ENCODE measurements at places on chromosomes 11 and 22.

DNA sequence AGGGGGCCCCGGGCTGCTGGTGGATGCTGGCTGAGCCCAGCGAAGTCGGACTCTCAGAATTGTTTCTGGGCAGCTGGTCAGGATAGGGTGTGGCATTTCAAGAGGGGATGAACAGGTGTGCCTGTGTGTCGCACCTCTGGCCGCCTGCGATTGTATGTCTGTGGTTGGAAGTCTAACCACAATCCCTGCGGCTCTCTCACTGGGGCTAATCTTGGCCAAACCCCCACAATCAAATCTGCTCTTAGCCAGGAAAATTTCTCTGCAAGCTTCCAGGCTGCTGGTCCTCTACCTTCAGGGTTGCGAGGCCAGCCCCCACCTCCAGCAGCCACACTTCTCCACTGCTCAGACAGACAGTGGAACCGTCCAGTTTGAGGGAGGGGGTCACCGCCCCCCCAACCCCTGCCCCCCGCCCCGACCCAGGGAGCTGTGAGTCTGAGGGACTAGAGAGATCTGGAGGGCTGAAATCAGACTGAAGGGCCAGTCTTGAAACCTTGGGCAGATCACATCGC, 953 bp downstream of the ATG16L2 start:
- DNase-seq, result no peak

GRCh38 chr22:28864878-28865596, 18.3 kb upstream of the ZNRF3 start:
- no peak for DNase-seq

DNA sequence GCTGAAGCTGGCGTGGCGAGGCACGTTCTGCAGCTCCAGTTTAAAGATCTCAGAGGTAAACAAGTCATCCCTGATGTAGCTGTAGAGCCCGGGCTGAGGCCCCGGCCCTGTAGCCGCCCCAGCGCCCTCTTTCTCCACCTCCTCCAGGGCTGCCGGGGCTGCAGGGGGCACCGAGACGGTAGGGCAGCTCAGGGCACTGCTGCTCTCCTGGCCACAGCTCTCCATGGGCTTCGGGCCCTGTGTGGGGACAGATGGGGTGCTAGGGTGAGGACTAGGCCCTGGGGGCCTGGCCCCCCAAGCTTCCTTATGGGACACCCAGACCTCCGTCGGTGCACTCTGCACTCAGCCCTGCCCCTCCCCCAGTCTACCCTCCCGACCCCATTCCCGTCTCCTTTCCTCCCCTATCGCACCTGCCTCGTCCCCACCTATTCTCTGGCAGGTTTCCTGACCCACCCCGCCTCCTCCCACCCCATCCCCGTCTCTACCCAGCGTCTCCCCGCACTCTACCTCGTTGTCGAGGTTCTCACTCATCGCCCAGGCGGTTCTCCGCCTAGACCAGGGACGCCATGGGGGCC, 559 bp downstream of the RANBP1 start:
- DNase-seq, result no peak

DNA sequence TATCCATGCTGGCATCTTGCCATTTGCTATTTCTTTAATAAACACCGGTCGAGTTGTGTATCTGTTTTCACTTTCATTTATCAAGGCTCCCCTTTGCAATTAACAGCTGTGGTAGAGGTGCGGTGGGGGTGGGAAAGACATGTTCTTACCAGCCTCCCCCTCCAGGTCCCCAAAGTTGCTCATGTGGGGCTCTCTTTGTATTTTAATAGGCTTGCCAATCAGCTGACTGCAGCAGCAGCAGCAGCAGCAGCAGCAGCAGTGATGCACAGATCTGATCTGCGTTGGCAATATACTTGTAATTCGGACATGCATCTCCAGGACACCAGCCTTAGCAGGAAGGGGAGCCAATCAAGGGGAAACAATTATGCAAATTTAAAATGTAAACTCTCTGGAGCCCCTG, 40.3 kb upstream of the E2F8 start:
- no peak for DNase-seq

- no peak for DNase-seq
Observed at GRCh38 chr11:133162227-133162626, 370.1 kb downstream of the OPCML start.

DNA sequence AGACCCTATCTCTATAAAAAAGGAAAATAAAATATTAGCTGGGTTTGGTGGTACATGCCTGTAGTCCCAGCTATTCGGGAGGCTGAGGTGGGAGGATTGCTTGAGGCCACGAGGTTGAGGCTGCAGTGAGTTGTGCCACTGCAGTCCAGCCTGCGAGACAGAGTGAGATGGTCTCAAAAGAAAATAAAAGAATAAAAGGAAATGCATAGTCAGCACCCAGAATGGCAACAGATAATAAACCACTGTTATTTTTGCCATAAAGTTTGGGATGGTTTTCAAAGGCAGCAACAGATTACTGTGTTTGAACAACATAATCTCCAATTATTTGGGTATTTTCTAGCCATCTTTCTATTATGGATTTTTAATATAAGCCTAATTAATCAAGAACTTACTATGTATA, 61.9 kb downstream of the ATG16L2 start:
- no peak for DNase-seq

DNA sequence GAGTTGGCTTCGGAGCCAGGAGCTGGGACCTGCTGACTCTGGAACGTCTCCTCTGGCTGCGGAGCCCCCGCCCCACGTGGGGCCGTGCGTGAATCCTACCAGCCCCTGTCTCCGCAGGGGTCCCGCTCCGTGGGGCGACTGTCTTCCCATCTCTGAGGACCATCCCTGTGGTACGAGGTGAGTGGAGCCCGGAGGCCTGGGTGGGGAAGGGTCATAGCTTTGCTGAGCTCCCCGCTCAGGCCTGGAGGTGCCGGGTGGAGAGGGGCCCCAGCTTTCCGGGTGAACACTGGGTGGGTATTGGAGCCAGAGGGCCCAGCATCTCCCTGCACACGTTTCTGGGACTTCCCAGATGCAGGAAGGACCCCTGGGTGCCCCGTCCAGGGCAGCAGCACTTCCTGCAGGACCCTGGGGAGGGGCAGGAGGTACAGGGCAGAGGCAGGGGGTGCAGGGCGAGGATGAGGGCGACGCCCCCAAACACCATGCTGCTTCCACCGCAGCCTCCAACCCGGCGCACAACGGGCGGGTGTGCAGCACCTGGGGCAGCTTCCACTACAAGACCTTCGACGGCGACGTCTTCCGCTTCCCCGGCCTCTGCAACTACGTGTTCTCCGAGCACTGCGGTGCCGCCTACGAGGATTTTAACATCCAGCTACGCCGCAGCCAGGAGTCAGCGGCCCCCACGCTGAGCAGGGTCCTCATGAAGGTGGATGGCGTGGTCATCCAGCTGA, 3.8 kb downstream of the MUC5AC start:
- DNase-seq, result peak; percentile 12

DNA sequence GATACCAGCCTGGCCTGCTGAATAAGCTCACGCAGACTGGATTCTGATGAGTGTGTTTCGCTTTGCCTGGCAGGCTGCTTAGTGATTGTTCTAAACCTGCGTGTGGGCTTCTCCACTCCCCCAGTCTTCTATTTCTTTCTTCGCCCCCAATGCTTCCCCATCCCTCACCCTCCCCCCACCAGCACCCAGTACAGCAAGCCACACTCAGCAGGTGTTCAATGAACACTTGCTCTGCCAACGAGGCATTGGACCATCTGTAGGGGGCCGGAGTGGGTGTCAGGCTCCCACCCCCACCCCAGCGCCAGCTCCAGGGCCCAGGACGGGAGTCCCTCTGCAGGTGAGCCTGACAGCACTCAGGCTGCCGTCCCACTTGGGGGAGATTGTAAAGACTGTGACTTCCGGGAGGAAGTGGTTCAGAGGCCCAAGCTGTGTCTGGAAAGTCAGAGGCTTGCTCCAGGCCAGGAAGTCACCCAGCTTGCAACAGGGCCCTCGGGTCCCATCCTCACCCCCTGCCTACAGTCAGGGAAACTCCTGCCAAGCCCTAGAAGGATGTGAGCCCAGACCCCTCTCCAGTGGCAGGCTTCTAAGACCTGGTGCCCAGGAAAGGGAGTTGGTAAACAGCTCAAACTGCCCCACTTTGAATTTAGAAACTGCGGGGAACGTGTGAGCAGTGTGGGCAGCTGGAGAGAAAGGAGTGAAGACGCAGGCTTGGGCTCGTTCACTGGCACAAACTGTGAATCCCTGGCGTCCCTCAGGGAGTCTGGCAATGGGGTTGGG, 66.3 kb upstream of the PRDM11 start:
- DNase-seq, result peak; percentile 50

DNA sequence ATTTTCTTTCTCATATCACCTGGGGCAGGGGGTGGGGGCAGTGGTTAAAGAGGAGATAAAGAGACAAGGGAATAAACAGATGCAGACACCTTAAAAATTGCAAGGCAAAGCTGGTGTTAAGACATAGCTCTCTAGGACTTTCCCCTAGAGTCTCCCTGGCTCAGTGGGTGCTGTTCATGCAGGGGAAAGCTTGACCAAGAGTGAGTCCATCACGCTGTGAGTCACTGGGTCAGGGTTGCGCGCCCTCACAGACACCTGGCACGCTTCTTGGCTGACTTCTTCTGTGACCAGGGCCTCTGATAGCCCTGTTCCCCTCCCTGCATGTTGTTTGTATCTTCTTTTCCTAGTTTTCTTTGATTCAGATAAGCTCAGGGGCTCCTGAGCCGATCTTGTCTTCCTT, 31.9 kb downstream of the COMMD9 start:
- no peak for DNase-seq

GRCh38 chr11:66904981-66905521, 48.2 kb downstream of the LRFN4 start:
- DNase-seq, result no peak

- no peak for DNase-seq
Observed at GRCh38 chr11:73095613-73096012, 46.5 kb downstream of the FCHSD2 start.

DNA sequence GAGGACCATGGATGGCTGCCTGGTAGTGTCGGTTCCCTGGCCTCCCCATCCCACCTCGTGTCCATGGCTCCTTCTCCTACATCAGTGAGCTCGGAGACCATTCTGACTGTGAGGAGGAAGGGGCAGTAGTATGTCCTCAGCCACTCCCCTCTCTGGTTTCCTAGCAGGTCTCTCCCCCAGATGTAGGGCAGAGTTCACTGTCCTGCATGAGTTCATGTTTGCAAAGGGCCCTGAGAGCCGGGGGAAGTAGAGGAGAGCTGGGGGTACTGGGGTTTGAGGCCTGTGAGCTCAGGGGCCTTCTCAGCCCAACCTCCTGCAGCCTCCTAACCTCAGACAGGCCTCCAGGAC, 18.4 kb upstream of the ST3GAL4 start:
- no peak for DNase-seq

DNA sequence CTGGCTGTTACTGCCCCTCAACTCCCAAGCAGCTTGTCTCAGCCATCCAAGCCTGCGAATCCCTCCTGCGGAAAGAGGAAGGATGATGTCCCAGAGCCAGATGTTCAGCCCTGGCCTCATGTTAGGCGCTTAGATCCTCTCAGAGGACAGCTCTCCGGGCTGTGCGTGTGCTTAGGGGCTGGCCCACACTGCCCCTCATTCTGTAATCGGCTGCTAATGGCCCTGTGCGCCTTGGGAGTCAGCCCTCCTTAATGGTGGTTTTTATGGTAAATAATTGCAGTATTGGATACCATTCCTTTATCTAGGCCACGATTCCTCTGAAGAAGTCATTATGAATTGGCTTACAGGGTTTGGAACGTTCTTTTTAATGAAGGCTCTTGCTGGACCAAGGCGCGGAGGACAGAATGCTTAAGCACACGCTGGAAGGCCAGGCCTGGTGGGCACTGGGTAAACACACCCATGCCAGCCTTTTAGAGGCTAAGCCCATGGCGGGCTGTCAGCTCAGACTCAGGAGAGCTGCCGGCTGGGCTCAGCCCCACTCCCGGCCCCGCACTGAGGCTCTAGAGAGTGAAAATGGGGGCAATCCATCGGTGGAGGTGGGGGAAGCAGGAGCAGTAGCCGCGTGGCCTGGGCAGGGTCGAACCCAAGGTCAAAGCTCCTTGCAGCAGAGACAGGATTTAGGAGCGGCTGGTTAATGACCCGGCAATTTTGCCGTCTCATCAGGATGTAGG, 1157.5 kb downstream of the BRD1 start:
- DNase-seq, result no peak

DNA sequence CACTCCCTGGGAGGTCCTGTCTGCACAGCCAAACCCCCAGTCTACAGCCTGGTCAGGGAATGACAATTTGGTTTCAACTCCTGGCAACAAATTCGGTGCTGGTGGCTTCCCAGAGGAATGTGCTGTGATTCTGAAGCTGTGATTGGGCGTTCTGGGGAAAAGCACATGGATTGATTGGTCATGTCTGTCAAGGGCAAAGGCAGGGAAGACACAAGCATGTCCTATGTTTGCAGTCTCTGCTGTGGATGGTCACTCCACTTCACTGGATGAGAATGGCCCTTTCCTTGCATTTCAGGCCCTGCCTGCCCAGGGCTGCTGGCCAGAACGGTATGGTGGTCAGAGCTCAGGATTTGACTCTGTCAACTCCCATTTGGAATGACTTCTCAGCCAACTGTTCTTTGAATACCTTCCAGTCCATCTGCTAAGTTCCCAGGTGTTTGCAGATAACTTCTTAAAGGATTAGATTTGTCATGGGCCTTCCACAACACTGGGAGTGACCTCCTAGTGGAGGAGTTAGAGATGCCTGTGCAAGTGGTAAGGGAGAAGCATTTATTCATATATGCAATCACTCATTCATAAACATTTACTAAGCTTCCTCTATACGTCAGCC, 42.7 kb downstream of the SGSM1 start:
- DNase-seq, result no peak

DNA sequence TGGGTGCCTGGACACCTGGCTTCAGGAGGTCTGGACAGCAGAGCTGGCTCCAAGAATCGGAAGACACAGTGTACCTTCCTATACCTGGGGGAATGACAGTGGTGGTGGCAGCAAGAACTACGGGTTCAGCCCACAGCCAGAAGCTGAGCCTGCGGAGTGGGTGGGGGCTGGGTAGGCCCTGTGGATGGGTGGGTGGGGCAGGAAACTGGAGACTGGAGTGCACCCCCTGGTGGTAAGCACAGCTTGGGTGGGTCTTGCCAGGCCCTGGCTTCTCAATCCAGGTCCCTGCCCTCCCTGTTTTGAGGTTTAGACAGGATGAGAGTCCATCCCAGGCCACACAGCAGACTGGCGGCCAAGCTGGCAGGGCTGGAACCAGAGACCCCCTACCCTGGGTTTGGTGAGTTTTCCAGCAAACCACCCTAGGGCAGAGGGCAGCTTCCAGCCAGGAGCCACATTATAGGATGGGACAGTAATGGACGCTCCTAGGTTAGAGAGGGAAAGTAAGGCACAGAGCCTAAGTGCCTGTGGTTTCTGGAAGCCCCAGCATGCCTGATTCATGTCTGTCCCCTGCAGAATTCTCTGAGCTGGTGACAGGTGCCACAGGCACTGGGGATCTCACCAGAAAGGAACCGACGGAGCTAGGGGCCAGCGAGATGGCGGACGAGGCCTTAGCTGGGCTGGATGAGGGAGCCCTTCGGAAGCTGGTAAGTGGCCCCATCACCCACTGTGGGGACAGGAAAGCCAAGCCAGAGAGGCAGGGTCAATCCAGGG, 1.7 kb downstream of the SMTN start:
- peak; percentile 61 for DNase-seq

Data from activated CD8-positive, alpha-beta memory T cell treated with anti-CD3 and anti-CD28 coated beads, Interleukin-2, amount 50 U/mL, for 4 hours (primary cell).